Activated CD8-positive, alpha-beta memory T cell treated with anti-CD3 and anti-CD28 coated beads, Interleukin-2, amount 10 ng/mL, durations not matched to agents 7 days and 5 days (primary cell): ENCODE measurements at places on chromosomes 7 and 10. TPM values are rescaled to one million over a fixed set of nuclear protein-coding genes. Genes with fewer than 3 reads are reported as not detected.

LRRD1 gene
- total RNA-seq: not detected

ADAP1 gene
- total RNA-seq: 12.4 TPM

DOCK4 gene
- 0.87 TPM for total RNA-seq

ITGB8 gene
- 0.07 TPM for total RNA-seq

HOXA6 gene
- total RNA-seq: not detected

MSMB gene
- not detected for total RNA-seq
